Endothelial cell (in vitro differentiated cells): ENCODE measurements at places on chromosomes 12 and 14.
A peak's percentile ranks its signal among the peaks of the same experiment; 100 is the strongest.

GRCh38 chr14:22545842-22546721 lies 42.9 kb downstream of the DAD1 start:
- DNase-seq = peak; percentile 34

GRCh38 chr12:112543751-112544150 lies 125.0 kb downstream of the PTPN11 start:
- DNase-seq = no peak

DNA sequence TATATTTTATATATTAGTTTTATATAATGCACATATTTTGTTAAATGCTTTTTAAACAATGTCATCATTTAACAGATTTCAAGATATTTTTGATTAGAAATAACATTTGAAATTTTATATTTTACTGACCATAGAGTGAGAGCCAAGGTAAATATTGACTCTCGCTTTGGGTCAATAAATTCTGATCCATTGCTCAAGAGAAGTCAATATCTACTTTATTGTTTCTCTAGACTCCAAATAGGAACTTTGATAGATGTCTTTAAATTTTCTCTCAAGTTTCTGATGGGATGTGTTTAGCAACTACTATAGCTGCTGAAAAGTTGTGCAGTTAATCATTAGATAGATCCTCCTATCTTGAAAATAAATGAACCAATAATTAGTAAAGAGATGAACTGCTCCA lies 61.4 kb upstream of the ATXN7L3B start:
- no peak for DNase-seq

- DNase-seq = no peak
These were observed 198.3 kb upstream of the AMIGO2 start for GRCh38 chr12:47277972-47278448.

DNA sequence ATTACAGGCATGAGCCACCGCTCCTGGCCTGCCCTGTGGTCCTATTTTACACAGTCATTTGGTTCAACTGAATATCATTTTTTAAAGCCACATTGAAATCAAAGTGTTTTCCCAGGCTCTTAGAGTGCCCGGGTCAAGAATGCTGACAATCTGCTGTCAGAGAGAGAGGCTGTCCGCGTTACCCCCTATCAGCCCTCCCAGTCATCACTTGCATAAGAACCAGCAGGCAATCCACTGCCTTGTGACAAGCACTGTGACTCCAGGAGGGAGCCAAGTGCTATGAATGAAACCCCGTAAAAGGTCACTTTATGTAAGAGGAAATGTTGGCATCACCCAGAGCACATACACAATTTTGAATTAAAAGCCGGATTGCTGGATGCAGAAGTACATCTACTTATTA lies 13.5 kb downstream of the PHLDA1 start:
- DNase-seq = no peak

DNA sequence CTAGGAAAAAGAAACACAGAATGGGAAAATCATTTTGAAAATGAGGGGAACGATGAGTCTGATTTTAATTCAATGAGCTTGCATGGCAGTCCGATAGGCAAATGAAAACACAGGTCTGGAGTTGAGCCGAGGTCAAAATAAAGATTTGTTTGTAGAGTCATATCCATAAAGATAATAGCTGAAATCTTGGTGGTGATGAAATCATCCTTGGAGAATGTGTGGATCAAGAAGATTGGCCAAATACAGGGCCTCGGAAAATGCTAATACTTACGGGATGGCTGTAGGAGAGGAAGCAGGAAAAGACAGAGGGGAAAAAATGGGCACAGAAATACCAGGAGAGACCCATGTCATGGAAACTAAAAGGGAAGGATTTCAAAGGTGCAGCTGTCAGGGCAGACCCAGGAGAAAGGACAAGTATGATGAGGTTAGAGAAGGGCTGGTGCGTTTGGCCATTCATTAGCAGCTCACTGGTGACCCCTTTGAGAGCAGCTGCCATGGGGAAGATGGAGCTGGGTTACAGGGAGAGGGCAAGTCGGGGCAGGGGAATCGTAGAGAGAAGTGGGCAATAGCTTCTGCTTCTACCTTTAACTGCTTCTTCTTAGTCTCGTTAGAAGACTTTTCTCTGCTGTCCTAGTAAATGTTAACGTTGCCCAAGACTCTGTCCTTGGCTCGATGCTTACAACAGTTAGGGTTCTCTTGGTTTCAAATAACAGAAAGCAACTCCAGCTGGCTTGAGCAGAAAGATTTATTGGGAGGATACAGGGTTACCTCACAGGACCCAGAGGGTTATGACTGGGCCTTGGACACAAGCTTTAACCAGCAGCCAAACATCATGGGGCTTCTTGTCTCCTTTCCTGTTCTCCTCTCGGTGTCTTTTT lies 161.8 kb downstream of the EFCAB11 start:
- DNase-seq = no peak

- no peak for DNase-seq
These were observed 518 bp upstream of the OSBPL8 start for GRCh38 chr12:76560086-76560491.

DNA sequence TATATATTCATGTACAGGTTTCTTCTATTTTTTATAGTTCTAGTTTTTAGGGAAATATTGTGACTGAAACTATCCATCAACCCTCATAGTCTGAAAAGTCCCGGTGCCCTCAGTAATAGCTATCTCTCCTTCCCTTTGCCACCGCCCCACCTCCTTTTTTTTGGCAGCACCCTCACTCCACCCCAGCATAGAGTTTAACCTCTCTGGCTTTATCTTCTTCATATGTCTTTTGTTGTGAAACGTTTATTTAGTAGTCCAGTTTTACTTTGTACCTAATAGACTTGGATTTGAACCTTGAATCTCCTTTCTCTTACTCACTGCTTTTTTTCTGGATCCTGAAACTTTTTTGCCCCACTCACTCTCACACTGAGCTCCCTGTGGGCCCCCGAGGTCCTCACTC lies 109.5 kb downstream of the BBS10 start:
- DNase-seq = no peak

DNA sequence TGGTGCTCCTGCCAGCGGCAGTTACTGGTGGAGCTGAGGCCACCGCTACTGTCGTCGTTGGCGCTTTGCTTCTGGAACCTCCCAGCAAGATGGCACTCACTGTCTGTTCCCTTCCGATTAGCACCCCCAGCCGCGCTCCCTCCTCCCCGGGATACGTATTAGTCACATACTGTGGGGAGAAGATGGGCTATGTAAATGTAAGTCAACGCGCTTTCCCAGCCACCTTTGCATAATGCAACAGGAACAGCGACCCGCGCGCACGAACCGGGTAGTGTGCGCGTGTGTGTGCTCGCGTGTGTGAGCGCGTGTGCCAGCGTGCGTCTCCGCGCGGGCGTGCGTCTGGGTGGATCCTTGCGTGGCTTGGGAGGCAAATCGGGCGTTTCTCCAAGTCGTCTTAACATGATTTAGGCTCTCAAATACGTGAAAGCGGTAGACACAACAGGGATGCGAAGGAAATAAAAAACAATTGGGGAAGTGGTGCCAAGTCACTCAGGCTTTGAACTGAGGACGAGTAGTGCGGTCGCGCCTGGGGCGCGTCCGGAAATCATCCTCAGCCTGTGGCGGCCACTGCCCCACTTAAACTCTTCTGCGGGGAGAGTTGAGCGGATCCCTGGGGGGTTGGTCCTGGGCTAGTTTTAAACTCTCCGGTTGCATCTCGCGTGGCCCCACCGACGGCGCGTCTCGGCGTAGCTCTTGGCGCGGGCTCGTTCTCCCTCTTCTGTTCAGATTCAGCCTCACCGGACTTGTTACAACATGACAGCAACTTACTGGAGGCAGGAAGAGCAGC lies 1.8 kb downstream of the FLRT2 start:
- DNase-seq = peak; percentile 40

DNA sequence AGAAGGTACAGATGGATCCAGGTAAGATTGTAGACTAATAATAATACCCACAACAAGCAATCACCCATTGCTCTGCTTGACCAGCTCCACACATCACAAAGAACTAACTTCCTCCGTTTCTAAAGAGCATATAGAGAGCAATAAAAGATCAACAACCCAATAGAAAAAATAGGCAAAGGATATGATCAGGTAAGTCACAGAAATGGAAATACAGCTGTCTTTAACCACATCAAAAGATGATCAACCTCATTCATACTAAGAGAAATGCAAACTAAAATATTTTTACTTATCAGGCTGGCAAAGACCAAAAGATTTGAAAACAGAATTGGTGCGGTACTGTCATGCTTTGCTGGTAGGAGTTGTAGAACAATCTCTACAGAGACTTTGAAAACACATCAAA lies 8.9 kb downstream of the C2CD5 start:
- no peak for DNase-seq

GRCh38 chr12:27186022-27186839 lies 57.9 kb upstream of the STK38L start:
- no peak for DNase-seq

DNA sequence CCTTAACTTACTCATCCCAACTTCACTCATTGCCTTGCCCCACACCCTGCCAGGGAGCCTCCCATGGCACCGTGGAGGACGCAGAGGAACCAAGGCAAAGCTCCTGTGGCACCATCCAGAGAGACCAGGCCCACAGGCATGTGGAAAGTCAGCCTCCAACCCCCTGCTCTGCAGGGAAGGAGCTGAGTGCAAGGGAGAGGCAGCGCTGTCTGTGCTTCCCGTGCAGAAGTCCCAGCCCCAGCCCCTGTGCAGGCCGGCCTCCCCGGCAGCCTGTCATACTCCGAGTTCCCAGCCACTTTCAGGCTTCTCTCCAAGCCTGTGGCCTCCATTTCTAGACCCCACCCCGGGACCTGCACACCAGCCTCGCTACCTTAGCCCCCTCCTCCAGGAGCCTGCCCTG lies 106.4 kb downstream of the SINHCAF start:
- no peak for DNase-seq

- no peak for DNase-seq
These were observed 93.2 kb upstream of the PARP11 start for GRCh38 chr12:3966376-3966775.

- DNase-seq = no peak
These were observed 105.6 kb downstream of the DAAM1 start for GRCh38 chr14:59293935-59294661.

DNA sequence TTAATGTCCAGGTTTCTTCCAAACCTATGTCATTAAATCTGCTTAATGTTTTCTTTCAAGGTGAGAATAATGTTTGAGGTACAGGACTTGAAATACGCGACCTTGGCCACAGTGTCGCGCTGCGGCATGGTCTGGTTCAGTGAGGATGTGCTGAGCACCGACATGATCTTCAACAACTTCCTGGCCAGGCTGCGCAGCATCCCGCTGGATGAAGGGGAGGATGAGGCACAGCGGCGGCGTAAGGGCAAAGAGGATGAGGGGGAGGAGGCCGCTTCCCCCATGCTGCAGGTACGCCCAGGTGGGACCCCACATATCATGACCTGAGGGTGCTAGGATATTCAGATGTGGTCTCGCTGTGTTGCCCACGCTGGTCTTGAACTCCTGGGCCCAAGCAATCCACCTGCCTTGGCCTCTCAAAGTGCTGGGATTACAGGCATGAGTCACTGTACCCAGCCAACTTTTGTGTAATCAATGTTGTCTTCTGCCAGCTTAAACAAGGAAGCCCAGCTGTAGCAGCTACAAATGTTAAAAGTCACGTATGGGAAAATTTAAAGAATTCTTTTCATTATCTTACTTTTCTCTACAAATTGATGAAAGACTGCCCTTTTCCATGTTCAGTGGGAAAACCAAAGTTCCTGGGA lies 50.8 kb downstream of the DYNC1H1 start:
- DNase-seq = no peak

GRCh38 chr14:98903371-98903770 lies 368.6 kb downstream of the BCL11B start:
- DNase-seq = no peak

GRCh38 chr12:20272801-20273200 lies 95.5 kb upstream of the PDE3A start:
- DNase-seq = no peak

DNA sequence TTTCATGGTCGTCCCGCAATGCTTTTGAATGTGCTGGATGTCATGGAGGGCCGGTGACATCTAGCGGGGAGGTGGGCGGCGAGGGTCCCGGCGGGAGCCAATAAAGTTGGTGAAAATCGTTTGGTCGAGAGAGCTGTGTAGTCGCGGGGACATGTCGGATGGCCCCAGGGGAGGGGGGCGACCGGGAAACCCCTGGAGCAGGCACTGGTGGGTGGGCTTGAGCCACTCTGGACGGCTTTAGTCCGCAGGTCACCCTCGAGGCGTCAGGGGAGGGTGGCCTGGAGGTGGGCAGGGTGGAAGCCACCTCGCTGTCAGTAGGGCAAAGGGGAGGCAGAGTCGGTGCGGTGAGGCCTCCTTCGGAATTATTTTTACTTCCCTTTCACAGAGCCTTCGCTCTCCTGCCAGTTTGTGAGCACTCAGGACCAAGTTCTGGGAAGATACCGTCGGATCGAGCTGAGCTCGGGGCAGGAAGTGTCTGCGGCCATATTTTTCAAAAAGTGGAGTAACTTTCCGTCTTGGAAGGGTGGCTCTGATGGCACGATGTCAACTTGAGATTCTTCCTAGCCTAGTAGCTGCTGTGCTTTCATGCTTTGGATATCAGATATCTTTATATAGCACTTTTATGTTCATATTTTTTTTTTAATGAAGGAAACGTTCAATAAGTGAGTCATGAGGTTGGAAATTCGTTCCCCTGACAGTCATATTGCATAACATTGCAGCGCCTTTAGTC lies 28.2 kb downstream of the WBP11 start:
- DNase-seq = peak; percentile 43

GRCh38 chr12:67069451-67070306 lies 199.5 kb upstream of the CAND1 start:
- peak; percentile 57 for DNase-seq

GRCh38 chr12:127115468-127116035 lies 1151.4 kb upstream of the TMEM132C start:
- no peak for DNase-seq

DNA sequence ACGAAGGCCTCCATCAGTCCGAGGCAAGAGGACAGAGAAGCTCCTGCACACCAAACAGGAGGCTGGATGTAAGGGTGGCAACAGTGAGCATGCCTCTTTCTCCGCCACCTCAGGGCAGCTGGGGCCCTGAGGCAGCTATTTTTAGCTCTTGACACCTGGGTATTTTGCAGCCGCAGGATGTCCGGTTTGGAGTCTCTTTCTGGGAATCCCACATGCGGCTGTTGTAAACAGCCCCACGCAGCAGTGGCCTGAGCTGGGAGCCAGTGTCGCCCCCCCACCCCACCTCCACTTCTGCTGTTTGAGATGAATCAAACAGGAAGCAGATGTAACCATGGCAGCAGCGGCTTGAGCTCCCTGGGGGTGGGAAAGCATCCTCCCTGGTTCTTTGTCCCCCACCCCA lies 11.7 kb downstream of the HDAC7 start:
- no peak for DNase-seq

GRCh38 chr12:49893753-49894750 lies 9.6 kb downstream of the FAIM2 start:
- no peak for DNase-seq

DNA sequence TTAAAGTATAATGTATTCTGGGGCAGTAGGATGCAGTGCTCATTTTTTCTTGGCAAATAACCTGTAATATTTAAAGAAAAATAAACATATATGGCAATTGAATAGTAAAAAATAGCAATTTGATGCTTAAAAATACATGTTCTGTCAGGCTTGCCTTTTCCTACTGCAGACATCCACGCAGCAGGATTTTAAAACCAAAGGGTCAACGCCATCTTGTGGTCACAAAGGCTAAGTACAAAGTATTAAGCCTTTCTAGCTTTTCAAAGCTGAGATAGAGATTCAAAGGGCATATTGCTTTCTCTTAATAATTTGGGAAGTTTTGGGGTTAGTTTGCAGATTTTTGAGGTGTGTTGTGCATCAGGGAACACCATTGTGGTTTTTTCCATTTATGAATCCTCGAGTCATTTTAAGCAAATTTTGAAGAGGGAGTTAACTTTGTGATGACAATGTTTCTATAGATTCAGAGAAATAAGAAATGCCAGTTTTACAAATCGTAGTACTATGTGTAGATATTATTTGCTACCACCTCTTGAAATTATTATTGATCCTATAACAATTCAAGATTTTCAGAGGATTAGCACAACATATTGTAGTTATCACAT lies 4.7 kb upstream of the CCER1 start:
- peak; percentile 26 for DNase-seq
